Suppressor macrophage treated with lipopolysaccharide for 1 hour (primary cell): ENCODE measurements at places on chromosomes 16 and 17.

DNA sequence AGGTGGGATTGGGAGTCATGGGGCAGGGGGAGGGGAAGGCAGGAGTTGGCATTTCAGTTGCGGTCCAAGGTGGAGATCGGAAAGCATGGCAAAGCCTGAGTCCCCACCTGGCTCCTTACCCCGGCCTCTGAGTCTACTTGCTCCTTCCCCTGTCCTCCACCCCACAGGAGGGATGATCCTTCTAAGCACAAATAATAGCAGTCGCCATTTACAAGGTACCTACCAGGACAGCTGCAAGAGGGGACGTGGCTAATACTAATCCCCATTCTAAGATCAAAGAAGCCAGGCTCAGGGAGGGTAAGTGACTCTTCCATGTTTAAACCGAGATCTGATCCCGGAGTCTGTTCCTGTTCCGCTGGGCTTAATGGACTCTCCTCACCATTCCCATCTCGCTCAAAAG lies 396.3 kb downstream of the SLC39A11 start:
- DNase-seq = no peak

- DNase-seq = peak; percentile 63
Observed at GRCh38 chr16:3625911-3626732, 14.7 kb upstream of the SLX4 start.

DNA sequence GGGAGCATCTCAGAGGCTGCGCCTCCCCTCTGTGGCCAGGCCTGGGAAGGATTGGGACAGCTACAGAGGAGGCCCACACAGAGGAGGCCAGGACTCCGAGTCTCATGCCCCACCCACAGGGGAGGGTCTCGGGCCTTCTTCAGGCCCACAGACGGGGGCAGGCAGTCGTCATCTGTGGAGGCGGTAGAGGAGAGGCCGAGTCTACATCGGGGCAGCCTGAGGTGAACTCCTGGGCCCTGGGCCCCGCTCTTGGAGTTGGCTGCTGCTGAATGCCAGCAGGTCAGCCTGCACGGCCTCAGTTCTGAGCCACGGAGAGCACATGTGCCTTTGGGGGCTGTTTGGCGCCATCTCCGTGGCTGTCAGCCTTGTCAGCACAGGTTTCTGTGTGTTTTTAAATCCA lies 8.1 kb upstream of the NUDT16L1 start:
- DNase-seq = no peak

DNA sequence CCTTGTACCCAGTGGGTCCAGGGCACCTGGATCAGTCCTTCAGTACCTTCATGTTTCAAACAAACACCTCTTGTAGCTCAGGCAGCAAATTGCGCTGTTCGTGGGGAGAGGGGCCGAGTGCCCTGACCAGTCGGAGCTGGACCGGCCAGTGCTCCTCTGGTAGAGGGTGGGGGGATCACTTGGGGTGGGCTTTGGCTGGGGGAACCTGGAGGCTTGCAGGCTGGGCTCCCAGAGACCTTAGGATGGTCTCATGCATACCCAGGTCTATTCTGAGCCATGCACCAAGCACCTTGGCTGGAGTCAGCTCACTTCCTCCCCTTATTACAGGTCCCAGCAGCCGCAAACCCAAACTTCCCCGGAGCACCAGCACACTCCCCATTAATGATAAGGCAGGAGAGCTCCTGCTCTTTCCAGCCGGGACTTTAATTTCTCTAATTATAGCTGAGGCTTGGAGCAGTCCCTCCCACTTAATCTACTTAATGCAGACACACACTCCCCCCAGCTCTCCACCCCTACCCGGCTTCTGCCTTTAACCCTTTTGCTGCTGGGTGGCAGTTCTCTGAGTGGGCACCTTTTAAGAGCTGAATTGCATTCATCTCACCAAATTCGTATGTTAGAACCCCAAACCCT lies 26.3 kb upstream of the MGAT5B start:
- no peak for DNase-seq

DNA sequence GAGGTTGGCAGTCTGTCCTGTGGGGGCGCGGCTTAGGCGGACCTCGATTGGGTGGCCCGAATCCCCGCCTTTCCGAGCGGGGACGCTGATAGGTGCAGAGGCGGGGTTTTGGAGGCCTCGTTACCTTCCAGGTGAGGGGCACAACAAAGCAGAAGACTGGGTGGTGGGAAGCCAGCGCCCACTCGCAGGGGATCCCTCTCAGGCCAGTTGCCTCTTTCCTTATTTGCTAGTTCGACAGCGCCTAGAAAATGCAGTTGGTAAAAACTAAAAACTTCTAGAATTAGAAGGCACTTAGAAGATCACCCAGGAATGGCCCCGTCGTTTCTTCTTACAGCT lies 730 bp downstream of the KAT7 start:
- DNase-seq = no peak

GRCh38 chr17:17985555-17985954 lies 12.9 kb downstream of the DRC3 start:
- DNase-seq = peak; percentile 26

- DNase-seq = no peak
Observed at GRCh38 chr17:9370467-9370866, 205.2 kb downstream of the STX8 start.

DNA sequence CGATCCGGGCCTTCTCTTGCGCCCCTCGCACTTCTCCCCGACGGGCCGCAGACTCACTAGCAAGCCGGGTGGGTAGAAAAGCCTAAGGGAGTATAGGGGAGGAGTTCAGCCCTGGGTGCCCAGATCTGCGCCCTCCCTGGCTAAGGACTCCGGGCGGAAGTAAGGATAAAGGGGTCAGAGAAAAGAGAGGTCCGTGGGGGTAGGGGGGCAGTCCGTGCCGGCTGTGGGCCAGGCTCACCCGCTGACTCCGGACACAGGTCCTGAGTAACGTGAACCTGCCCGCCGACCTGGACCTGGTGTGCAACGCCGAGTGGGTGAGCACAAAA lies 1.8 kb downstream of the NAGS start:
- DNase-seq = no peak

DNA sequence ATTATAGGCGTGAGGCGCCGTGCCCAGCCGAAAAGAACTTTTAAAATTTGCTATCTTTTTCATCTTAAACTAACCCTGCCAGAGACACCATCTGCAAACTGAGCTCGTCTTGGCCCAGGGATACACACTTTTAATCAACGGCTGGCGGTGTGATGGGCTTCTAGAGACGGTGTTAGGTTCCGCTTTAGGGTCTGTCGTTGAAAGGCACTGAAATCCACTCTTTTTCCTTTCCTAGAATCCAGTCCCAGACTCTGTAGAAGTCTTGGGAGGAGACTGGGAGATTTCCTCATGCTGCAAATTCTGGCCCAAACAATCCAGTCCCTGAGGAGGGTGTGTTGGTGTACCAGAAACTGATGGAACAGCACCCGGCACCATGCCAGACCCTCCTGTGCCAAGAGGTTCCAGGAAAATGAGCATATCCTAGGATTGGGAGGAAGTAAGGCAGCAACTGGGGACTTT lies 52.0 kb upstream of the TEX2 start:
- no peak for DNase-seq

DNA sequence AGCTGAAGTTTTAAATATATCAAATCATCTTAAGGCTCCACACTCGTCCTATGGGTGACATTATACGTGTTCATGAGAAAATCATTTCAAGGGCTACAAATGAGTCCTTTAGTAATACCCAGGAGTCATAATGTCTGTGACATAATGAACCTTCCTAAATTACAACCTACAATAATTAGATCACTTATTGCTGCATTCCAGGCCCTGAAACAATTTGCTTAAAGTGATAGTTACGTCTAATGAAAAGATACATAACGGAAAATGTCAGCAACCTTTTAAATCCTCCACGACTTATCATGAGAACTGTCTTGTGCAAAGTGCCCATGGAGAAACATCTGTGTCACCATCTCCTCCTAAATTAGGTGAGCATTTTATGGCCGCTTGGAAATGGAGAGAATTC lies 43.4 kb downstream of the IRX3 start:
- DNase-seq = no peak

GRCh38 chr17:81664051-81664470 lies 2.3 kb downstream of the OXLD1 start:
- DNase-seq = no peak

DNA sequence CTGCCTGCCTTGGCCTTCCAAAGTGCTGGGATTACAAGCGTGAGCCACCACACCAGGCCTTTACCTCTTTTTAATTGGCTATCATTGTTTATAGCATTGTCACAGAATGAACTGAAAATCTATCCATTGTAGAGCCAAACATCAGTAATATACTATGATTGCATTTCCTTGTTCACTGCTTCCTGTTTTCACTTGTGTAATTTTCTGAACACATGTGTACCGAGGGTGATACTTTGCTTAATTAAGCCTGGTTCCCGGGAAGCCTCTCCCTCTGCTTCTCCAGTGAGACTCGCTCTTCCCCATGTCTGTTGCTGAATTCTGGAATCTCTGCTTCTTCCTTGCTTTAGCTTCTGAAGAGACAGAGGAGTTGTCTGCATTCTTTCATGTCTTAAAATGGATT lies 33.1 kb downstream of the POLR3E start:
- DNase-seq = peak; percentile 21

- no peak for DNase-seq
Observed at GRCh38 chr17:70906808-70907207, 737.5 kb downstream of the KCNJ2 start.

GRCh38 chr17:1713878-1714426 lies 3.8 kb upstream of the TLCD2 start:
- no peak for DNase-seq

- no peak for DNase-seq
Observed at GRCh38 chr17:78132084-78132676, 1.6 kb downstream of the TMC8 start.

DNA sequence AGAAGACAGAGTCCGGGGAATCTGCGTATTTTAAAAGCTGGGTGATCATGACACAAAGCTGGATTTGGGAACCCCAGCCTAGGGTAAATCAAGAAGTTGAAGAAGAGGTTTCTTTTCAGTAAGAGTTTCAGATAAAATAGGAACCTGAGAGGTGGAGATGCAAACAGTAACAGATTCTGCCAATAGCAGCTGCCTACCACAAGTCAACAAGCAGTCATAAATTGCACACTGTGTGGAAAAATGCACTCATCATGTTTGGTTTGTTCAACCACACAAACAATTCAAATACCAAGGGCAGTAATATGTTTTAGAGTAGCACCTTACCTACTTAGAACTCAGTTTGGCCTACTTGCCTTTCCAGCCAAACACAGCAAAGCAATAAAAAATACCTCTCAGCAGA lies 14.0 kb downstream of the MYO1D start:
- no peak for DNase-seq

DNA sequence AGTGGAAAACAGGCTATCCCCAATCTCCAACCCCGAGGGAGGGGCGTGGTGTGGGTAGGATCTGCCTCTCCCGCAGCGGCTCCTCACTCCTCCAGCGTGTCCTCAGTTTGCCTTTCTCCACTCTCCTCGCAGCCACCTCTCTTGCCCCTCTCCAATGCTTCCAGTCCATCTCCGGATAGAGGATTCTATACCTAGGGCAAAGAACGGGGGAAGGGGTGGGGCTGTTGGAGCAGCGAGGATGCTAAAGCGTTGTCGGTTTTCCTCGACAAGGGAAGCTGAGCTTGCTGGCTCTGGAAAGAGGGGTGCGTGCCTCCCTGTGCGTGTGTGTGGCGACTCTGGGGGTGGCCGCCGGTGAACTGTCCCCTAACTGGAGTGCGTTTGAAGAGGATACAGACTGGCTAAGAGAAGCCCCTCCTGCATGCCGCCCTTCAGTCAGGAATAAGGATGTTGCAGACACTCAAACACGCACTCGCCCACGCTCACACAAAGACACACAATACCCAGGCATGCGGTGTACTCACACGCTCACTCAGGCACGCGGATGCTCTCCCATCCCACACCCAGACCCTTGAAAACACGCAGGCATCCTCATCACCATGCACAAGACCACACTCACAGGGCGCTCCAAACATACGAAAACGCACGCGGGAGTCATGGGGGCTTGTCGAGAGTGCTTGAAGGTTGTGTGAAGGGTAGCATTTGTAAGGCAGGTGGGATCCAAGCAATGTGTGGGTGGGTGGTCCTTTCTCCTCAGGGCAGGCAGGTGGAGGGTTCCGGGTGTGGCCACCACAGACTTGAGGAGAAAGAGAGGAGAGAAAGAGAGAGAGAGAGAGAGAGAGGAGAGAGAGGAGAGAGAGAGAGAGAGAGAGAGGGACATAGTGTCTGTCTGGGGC lies 655 bp upstream of the GPR139 start:
- DNase-seq = no peak

GRCh38 chr16:10708969-10709368 lies 14.2 kb upstream of the TEKT5 start:
- DNase-seq = no peak

- no peak for DNase-seq
Observed at GRCh38 chr16:1348441-1348840, 3.2 kb downstream of the TSR3 start.

DNA sequence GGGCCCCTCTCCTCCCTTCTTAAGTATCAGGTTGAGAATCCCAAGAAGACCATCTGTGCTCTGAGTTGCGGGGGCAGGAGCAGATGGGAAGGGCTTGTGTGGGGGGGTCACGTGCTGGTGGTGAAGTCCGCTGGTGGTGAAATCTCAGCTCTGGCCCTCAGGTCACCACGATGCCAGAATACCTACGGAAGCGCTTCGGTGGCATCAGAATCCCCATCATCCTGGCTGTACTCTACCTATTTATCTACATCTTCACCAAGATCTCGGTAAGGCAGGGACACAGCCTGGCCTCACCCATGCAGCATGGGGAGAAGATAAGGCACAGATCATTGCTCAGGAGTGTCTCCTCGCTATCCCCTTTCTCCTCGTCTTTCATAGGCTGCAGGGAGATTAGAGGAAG lies 29.7 kb downstream of the SLC5A11 start:
- no peak for DNase-seq

DNA sequence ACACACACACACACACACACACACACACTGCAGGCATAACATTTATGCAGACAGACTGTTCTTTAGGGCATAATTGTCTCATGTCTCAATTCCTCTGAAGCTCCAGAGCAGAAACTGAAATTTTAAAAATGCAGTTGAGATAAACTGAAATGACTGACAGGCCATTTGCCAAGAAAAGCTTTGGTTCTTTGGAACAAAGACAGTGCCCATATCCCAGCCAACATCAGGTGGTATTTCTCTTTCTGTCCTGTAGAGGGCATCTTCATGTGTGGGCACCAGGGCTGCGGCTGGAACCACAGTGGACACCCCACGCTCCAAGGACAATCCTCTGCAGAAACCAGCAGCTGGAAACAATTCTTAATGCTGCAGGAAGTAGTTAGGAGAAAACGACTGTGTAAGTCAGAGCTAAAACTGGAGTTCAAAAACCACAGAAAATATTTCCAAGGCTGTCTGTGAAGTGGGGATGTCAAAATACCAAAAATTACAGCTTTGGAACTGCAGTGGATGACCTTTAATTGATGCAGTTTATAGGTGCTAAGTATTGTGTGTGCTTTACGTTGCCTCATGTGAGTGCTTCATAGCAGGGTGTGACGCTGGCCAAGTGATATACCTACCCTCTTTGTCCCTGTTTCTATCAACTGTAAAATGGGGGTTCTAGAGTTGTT lies 10.6 kb upstream of the MEFV start:
- no peak for DNase-seq
